ENCODE measurements at places on chromosomes 5 and 9.

- no peak for DNase-seq
Observed at GRCh38 chr5:150009671-150010387, 9.3 kb downstream of the HMGXB3 start.

DNA sequence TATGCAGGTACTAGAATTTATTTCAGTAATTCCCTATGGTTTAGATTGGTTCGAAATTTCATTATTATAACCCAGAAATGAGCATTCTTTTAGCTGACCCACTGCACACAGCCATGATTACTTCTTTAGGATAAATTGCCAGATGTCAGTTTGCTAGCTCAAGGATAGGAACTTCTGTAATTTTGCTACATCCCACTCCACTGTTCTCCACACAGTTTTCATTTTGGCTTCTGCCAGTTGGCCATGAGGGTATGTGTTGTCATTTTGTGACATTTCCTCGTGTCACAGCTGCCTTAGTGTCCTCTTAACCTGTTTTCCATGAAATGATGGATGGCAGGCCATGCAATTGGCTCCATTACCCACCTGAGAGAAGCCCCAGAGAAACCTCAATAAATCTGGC lies 16.2 kb upstream of the LCP2 start:
- DNase-seq = no peak

GRCh38 chr9:7375013-7375511 lies 424.5 kb downstream of the DMAC1 start:
- no peak for DNase-seq

DNA sequence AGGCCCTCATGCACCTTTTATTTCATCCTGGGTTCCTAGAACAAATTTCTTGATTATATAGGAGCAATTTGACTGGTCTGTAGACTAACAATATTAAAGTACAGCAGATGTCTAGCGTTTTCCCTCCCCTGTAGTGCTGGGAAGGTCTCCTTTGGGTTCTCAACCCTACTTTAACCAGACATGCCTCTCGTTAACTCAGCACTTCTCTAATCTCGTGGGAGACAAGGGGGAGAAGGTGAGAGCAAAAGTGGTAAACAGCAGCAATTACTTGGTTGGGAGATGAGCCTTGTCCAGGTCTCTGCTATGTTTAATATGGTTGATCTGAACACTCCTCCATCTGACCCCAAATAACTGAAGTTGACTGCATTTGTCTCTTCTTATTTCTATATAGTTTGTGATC lies 22.0 kb downstream of the CETN3 start:
- DNase-seq = no peak

DNA sequence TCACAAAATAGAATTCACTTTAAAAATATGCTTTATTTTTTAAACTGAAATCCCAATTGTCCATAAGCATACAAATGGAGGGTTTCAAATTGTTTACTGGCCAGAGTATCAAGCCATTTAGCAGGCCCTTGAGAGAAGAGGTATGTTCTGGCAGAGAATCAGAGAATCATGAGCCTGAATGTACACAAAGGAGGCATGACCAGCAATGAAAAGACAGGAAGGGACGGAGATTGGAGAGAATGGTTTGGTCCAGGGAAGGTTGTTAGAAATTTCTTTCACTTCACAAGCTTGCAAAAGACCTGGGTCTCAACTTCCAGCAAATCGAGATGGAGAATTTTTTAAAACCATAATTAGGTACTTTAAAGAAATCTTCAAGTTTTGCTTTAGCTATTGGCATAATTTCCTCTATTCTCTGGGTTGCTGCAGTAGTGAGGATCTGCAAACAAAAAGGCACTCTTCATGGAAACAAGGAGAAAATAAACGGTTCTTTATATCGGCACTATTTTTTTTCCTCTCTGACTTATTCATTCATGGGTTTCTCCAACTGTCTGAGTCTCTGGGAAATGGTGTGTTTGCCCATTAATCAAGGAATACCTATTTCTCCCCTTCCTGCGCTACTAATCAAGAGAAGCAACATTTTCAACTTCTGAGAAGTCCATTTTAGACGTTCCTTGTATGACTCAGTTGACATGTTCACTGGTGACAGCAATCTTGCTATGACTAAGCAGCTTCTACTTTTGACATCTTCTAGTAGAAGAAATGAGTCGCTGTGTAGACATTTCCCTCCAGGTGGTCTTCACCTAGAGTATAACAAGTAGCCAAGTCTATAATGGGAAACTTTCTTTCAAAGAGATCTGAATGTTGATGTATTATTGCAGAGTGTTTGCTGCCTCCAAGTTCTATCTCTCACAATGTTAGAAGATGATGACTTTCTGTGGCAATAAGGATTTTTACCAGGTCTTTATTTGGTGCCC lies 23.1 kb upstream of the ERCC6L2 start:
- no peak for DNase-seq

DNA sequence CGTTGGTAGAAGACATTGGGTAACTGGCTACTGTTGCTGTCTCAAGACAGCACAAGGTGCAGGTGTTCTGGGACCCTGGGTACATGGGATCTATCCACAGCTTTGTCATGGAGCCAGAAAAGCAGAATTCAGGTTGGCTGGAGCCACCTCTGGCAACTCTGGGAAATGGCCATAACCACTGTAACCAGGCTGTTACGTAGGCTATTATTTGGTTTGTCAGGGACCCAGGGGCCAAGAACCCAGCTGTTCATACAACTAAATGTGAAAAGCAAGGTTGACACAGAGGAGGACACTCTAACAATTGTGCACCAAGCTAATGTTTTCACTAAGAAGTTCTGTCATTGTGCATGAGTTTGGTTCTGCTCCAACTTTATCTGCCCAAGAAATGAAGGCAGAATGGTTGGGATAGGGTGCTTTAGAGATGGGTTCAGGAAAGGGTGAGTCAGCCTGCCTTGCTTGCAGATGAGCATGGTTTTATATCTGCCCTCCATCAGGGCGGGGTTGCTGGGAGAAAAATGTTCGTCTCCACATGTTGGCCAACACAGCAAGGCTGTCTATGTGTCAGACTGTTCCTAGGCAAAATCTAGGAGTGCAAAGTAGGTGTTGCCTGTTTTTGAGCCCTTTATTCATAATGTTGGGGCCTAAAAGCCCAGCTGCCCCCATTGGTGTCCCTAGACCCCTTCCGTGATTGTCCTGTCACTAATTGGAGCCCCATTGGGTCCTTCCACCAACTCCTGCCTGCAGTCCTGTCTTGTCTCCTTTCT lies 131.3 kb upstream of the DAP start:
- no peak for DNase-seq

Data from activated naive CD4-positive, alpha-beta T cell (primary cell).